SIG-M5 (cell line): ENCODE measurements at places on chromosomes 11 and 22.

- no peak for DNase-seq
Observed at GRCh38 chr22:39130152-39130704, 22.3 kb downstream of the CBX7 start.

- no peak for DNase-seq
Observed at GRCh38 chr22:41487037-41487935, 18.4 kb downstream of the ACO2 start.

- DNase-seq: no peak
Observed at GRCh38 chr11:9880657-9881056, 216.8 kb downstream of the SWAP70 start.

- no peak for DNase-seq
Observed at GRCh38 chr22:37631448-37632173, 7.9 kb upstream of the SH3BP1 start.

GRCh38 chr11:44258839-44259420 lies 51.0 kb downstream of the ALX4 start:
- DNase-seq: no peak
